ENCODE measurements at places on chromosomes 11 and 22. TPM values are rescaled to one million over a fixed set of nuclear protein-coding genes. Genes with fewer than 3 reads are reported as not detected.

The SLC35E4 gene
- 5.3 TPM for total RNA-seq

DNA sequence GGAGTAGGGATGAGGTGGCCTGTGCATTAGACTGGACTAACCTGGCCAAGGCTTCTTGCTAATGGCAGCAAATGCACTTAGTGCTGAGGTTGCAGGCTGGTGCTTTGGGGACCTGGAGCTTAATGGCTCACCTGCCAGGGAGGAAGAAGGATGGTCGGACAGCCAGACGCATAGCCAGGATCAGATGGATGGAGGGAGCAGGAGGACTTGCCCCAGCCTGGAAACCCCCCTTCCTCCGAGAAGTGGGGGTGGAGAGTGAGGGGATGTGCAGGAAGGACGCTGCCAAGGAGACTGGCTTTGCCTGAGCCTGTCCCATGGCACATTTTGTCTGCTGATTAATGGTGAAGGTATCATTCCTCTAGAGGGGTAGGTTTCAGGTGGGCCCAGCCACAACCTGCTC lies 17.9 kb downstream of the IGLL1 start:
- DNase-seq: no peak

The CRYBB3 gene
- not detected for total RNA-seq

DNA sequence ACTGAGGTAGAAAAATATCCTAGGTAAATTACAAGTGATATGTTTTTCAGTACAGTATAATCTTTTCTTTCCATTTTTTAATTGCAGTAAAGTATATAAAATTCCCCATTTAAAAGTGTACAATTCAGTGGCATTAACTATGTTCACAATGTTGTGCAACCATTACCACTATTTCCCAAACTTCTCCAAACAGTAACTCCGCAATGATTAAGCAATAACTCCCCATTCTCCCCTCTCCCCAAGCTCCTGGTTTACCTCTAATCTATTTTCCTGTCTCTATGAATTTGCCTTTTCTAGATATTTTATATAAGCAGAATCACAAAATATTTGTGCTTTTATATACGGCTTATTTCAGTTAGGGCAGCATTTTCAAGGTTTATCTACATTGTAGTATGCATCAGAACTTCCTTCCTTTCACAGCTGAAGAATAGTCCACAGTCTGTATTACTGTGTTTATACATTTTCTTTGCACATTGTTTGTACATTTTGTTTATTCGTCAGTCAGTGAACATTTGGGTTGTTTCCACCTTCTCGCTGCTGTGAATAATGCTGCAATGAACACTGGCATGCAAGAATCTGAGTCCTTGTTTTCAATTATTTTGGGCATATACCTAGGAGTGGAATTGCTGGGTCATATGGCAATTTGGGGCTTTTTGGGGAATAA lies 110.7 kb downstream of the RPL27A start:
- DNase-seq: no peak

DNA sequence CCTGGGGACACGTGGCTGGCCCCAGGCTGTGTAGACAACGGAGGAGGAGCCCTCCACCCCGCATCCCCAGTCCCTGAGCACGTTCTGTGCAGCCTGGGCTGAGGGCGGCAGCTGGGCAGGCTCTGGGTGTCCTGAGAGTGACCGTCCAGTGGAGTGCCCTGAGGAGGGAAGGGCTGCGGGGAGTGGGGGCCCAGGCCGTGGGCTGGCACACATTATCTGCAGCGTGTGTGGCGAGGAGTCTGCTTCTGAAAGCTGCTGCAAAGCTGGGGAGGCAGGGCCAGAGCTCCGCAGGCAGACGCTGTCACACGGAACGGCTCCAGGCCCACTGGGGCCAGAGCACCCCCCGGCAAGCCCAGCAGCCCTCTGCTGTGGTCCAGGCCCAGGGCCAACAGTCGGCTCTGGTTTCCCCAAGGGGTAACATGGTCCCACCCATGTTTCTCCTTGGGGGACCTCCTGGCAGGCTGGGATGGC lies 835 bp upstream of the ANO9 start:
- no peak for DNase-seq

DNA sequence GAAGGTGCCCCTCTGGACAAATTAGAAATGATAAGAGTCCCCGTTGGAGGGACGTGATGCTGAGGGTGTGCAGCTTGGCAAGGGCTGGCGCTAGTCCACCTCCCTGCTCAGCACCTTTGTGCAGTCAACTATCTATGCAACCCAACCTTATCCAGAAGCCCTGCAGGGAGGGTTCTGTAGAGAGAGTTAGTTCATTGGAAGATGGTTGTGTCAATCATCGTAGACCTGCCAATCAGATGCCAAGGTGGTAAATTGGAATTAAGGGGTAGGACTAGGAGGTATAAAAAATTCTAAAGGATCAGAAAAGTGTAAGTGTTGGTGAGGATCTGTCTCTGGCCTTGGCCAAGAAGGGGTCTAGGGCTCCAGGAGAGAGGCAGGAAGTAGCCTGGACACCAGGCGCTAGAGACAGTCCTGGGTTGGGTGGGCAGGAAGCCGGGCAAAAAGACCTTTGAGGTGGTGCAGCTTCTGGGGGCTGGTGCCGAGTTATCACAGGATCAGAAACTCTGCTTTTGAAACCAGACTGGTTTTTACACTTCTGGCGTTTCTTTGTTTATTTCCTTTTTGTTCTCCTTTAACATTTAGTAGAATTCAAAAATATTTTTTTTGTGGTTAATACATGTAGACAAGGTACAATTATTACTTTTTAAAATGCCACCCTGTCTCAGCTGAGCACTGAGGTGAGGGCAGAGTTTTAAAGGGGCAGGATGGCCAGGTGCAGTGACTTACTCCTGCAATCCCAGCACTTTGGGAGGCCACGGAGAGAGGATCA lies 1.6 kb downstream of the C1QTNF6 start:
- peak; percentile 54 for DNase-seq

- no peak for DNase-seq
Observed at GRCh38 chr11:71397331-71397860, 50.8 kb downstream of the DHCR7 start.

GRCh38 chr11:123562829-123563228 lies 91.6 kb downstream of the SCN3B start:
- no peak for DNase-seq

GRCh38 chr22:48955351-48956311 lies 872.0 kb downstream of the BRD1 start:
- no peak for DNase-seq

GRCh38 chr11:27280140-27280539 lies 82.9 kb downstream of the CCDC34 start:
- DNase-seq: no peak

The SCUBE1 gene
- not detected for total RNA-seq

GRCh38 chr11:116851626-116852025 lies 14.2 kb upstream of the APOA1 start:
- no peak for DNase-seq

DNA sequence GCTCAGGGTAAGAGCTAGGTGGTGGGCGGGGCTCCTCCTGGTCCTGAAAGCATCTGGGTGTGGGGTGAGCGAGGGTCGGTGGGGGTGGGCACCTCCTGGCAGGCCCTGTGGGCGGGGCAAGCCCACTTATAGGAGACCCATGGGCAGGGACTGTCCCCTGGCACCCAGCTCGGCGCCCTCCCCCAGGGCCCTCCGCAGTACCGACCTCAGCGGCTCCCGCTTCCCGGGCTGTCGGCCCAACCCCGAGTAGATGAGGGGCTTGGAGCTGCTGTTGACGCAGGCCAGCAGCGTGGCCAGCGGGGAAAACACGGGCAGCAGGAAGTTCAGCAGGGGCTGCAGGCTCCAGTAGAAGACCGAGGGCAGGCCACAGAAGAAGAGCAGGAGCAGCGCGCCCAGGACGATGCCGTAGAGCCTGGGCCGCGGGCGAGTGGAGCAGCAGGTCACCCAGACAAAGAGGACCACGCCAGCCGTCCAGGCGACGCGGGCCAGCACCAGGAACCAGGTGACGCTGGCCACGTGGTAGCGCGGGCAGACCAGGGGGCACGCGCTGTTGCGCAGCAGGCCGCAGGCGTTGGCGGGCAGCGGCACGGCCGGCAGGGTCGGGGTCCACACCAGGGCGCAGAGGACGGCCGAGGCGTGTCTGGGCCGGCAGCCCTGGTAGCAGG lies 663 bp downstream of the MRGPRG start:
- peak; percentile 9 for DNase-seq

The CSRP3 gene
- not detected for total RNA-seq

The OR4C45 gene
- not detected for total RNA-seq

- no peak for DNase-seq
Observed at GRCh38 chr11:57223601-57224000, 13.4 kb downstream of the APLNR start.

- DNase-seq: peak; percentile 77
Observed at GRCh38 chr22:36659762-36660509, 43.6 kb downstream of the CACNG2 start.

GRCh38 chr11:60834742-60835533 lies 7.0 kb upstream of the CCDC86 start:
- no peak for DNase-seq

The AQP11 gene
- 1.9 TPM for total RNA-seq

DNA sequence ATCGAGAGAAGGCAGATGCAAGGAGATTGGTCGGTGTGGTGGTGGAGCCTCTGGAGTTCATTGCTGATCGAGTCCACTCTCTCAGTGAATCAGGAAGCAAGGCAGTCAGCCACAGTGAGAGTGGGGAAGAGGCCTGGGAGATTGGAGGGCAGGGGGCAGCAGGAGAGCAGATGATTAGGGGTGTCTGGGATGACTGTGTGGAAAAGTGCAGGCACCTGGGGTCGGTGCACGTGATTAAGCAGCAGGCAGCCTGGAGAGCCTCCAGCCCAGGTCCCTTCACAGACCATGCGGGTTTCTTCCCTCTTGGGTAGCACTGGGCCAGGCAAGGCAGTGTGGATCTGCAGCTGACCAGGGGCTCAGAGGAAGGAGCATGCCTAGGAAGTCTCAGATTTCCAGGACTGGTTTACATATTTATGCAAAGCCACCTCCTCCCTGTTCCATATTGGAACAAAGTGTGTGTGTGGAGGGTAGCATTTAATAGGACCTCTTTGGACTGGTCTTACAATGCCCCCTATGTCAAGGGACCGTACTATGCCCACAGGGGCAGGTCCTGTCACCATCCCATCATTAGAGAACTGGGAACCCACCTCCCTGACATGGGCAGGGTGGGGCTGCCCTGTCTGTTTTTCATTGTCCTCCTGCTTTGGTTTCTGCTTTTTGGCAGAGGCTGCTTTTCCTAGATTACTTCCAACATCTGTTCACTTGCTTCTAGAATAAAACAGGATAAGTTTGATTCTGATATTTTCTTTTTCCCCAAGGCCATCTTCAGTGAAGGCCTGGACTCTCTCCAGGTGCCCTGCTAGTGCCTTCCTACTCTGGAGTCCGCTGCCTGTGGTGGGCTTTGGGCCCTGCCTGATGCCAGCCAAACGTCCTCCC lies 14.0 kb upstream of the GDPD5 start:
- no peak for DNase-seq

DNA sequence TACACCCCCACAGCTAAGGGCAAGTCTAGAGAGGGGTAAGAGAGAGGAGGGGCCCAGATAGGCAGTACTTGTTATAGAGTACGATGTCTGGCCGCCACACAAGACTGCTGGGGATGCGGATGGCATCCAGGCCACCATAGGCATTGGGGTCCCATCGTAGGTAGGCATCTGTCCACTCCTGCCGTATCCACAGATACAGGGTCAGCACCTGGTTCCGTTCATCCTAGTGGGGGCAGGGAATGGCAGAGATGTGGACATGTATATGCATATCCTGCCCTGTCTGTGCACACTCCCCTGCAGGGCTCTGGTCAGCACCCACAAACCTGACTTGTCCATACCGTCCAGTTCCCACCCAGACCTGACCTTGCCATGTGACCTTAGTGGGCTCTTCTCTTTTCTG lies 2.1 kb downstream of the CHRNA10 start:
- no peak for DNase-seq

The KDM2A gene
- 48.2 TPM for total RNA-seq

DNA sequence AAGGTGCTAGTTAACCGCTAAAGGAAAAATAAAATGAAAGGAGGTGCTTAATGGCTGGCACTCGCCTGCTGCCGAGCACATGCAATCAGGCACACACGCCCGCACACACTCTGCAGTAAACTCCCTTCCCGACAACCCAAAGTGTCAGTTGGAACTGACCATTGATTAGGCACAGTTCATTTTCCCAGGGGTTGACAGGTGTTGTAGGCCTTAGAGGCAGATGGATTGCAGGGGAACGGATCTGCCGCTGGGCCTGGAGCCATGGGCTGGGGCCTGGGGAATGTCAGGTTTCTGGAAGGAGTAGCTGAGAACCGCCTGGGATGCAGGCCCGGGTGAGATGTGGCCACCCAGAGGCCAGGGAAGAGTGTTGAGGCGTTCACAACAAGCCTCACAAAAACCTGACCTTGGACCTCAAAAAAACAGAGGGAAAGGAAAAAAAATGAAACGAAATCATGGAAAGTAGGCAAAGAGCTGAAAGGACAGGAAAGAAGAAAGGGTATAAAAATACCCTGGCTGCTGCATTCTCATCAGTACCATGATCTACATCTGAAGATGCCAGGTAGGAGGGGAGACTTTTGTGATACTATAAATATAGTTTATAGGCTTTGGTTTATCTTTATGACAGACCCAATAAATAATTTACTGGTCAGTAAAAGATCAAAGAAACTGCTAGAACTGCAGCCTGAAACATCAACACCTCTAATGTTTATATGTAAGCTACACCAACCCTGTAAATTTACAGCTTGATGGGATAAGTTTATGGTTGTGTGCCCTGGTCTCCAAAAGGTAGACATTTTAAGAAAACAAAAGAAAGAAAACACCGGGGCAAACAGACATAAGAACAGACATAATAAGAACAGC lies 313.4 kb downstream of the BUD13 start:
- DNase-seq: peak; percentile 75

The SMC1B gene
- total RNA-seq: 0.35 TPM

DNA sequence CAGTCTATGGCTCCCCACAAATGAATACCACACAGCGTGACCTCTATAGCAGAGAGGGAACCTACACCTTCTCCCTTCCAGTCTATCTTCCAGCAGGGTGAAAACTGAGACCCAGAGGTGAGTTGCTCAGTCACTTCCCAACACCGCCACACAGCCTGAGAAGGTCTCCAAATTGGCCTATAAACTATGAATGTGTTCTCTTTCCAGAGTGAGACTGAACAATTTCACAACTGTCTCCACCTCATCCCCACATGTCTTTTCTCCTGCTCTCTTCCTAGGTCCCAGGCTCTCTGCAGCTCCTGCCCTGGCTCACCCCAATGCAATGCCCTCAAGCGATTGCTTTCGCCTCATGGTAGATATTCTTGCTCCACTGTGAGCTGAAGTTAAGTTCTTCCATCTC lies 14.0 kb downstream of the CLMP start:
- no peak for DNase-seq

The MRGPRE gene
- total RNA-seq: 0.28 TPM

The TEX12 gene
- 1.3 TPM for total RNA-seq

- peak; percentile 86 for DNase-seq
Observed at GRCh38 chr22:41682033-41682807, 6.4 kb downstream of the SNU13 start.

GRCh38 chr11:109680127-109680526 lies 258.1 kb downstream of the C11orf87 start:
- no peak for DNase-seq

DNA sequence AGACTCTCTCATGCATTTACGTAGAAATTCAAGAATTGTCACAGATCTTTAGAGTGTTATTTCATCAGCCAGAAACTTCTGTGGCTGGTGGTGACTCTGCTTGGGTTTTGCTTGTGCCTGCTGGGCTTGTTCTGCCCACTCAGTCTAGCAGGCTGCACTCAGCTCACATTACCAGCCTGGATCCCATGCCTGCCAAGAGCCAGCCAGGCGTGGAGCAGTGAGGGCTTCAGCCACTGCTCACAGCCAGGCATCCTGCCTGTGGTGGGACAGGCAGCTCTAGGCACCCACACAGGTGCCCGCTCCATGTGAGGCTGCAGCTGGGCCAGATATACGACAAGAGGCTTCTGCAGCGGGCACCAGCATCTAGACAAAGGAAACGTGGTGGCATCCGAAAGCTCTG lies 1213.3 kb upstream of the RAG2 start:
- no peak for DNase-seq

- peak; percentile 61 for DNase-seq
Observed at GRCh38 chr11:126282736-126283591, at the start of gene TIRAP. TSS of gene TIRAP (plus strand) at chr11:126283093. CDS start at chr11:126290895, 7,802 bp downstream.
